ENCODE measurements at places on chromosomes 2 and 18. TPM values are rescaled to one million over a fixed set of nuclear protein-coding genes. Genes with fewer than 3 reads are reported as not detected.

Gene MAP3K19
- not detected for total RNA-seq

GRCh38 chr18:47531717-47532116 is 280.3 kb upstream of the SKOR2 start:
- no peak for DNase-seq

Gene GDF7
- total RNA-seq: not detected

Gene CHRNG
- total RNA-seq: not detected

GRCh38 chr2:172552547-172553291 is 3.2 kb upstream of the PDK1 start:
- no peak for DNase-seq

DNA sequence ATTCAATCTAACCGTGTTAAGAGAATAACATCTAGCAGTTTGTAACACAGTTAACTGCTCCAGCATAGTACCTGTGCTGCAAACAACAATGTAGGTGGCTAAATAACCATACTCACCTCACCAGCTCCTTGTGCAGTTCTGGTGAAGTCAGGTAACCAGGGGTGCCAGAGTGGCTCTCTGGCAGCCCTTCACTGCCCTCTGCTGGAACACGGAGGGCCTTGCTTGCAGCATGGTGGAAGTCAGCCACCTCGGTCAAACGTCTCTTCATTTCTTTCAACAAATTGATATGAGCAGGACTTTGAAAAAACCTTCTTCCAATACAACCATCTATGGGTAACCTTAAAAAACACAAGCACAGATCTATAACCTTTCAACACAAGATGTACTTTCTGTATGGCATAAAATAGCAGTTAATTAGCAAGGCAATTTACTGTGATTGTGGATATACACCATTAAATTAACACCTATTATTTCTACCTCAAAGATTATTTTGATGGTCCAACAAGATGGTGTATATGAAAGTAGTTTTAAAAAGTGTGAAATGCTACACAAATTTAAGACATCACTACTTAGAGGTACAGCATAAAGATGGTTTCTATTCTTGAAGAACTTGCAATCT is 56.6 kb downstream of the EPG5 start:
- DNase-seq: peak; percentile 60

DNA sequence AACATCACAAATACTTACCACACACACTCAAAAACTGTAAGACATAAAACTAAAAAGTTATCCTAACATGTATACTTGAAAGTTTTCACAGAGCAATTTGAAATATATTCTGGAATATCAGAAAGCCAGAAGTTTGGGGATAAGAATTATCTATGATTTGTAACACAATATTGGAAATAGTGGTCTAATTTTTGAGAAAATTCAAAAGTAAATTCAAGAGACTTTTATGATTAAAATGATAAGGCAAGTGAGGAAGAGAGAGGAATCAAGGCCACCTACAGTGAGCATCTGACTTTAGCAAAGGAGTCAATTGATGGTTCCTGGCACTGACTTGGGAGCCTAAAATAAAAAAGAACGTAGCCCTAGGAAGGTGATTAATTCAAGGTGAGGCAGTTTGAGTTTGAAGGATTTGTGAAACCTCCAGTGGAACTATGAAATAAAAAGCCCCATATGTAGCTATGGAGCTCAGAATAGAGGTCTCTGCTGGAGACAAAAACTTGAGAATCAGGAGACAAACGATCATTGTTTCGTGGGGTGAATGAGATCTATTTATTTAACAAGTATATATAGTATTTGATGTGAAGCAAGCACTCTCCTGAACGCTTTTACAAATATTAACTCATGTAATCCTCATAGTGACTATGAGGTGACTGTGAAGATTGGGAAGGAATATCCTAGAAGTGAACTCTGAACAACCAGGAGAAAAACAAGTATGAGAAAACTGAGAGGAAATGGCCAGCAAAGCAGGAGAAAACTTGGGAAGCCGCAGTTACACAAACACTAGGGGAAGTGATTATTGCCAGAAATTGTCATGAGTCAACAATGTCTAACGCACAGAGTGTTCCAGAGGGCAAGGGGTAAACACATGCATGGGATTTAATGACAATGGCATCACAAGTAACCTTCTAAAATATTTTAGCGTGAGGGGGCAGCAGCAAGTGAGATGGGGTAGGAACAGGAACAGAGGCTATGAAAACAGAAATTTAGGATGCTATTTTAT is 12.8 kb downstream of the TFPI start:
- no peak for DNase-seq

GRCh38 chr18:39702888-39703287 is 2137.3 kb upstream of the CELF4 start:
- no peak for DNase-seq

GRCh38 chr2:165648801-165649200 is 145.2 kb downstream of the GALNT3 start:
- no peak for DNase-seq

Gene POTEC
- not detected for total RNA-seq

DNA sequence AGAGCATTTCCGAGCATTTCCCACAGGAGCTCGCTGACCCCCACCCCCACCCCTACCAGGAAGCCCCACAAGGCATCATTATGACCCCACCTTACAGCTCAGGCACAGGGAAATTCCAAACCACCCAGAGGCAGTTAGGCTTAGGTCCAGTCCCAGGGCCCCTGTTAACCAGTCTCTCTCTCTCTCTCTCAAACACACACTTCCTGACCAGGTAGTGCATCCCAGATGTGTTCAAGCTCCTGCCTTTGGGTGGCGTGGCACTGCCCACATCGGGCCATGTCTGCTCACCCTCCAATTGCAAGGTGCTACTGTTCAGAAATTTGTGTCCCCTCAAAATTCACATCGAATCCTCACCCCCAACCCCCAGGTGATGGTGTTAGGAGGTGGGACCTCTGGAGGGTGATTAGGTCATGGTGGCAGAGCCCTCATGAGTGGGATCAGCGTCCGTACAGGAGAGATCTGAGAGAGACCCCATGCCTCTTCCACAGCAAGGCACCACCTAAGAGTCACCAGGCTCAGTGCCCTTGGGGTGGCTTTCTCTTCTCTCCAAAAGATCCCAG is 8.8 kb downstream of the COPS9 start:
- DNase-seq: no peak

- no peak for DNase-seq
Observed at GRCh38 chr18:34370704-34371395, 146.1 kb upstream of the NOL4 start.

Gene IL1R2
- 4.3 TPM for total RNA-seq

DNA sequence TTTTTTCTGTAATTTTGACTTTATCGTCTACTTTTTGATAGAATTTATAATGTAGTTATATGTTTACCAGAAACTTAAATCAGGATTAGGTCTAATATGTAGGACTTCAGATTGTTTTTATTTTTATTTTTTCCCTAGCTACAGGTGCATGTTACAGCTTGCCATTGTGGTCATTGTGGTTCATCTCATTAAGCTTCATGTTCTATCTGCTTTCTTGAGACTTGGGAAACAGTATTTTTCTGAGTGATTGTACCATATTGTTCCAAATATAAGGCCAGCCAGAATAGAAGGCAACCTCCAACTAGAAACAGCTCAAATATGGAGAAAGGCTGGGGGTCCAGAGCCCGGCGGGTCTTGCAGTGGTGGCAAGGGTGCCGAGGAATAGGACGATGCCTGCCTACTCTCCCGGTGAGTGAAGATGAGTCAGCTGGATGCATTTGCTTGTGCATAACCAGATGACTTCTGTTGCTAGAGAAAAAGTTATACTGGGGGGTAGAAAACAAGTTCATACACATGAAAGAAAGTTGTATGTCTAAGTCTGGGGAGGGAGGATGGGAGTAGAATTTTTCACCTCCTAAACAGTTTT is 188.4 kb downstream of the CCDC85A start:
- DNase-seq: no peak

GRCh38 chr2:120599656-120600055 is 136.0 kb upstream of the GLI2 start:
- DNase-seq: no peak

GRCh38 chr2:112204411-112204810 is 50.4 kb downstream of the ZC3H8 start:
- no peak for DNase-seq

DNA sequence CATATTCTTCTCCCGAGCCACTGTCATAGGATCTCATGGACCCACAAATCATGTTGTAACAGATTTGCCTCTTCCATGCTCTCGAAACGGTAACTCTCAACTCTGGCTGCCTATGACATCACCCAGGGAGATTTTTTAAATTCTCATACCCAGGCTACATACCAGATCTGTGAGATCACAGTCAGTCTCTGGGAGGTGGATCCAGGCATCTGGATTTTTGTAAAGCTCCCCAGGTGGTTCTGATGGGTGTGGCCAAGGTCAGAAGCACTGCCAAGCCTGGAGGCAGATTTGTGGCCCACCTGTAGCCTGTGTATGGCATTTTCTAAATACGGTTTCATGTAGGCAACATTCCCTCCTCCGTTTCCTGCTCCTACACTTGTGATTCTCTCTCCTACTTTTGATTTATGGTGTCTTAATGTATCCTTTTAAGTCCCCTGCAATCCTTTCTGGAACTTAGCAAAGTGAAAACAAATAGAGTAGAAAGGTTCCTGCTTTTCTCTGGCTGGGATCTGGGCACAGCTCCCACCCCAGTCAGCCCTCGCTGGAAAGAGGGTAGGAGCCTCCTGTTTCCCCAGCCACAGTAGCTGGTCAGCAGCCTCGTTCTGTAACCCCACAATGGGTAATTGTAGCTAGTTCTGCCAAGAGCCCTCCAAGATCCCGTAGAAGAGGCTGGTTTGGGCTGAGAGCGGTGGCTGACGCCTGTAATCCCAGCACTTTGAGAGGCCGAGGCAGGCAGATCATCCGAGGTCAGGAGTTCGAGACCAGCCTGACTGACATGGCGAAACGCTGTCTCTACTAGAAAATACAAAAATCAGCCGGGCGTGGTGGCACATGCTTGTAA is 96.2 kb downstream of the KLHL29 start:
- DNase-seq: no peak

GRCh38 chr2:82656420-82656819 is 1802.7 kb downstream of the SUCLG1 start:
- no peak for DNase-seq

Gene SCYGR4
- total RNA-seq: not detected

DNA sequence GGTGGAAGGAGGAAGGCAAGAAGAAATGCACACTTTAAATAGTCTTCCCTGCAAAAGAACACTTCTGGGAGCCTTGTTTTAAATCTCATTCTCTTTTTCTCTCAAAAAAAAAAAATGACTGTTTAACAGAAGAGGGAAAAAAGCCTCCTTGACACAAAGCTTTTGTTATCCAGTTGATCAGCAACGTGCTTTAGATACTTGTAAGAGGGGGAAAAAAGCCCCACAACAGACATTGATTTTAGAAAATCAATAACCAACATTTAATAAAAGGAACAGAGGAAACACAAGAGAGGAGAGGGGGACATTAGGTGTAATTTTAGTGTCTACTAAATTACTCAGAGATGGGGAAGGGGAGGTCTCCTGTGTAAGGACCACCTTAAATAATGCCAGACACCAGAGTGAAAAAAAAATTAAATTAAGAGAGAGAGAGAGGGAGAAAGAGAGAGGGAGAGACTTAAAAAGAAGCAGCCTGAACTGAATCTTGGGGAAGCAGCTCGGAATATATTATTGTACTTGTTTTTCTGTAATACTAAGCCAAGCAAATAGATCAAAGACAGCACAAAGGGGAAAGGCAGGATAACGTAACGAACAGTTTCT is 4.7 kb downstream of the ZEB2 start:
- no peak for DNase-seq

- no peak for DNase-seq
Observed at GRCh38 chr2:105409717-105410116, 10.9 kb upstream of the FHL2 start.

- no peak for DNase-seq
Observed at GRCh38 chr2:236879416-236879963, 206.2 kb upstream of the COPS8 start.

DNA sequence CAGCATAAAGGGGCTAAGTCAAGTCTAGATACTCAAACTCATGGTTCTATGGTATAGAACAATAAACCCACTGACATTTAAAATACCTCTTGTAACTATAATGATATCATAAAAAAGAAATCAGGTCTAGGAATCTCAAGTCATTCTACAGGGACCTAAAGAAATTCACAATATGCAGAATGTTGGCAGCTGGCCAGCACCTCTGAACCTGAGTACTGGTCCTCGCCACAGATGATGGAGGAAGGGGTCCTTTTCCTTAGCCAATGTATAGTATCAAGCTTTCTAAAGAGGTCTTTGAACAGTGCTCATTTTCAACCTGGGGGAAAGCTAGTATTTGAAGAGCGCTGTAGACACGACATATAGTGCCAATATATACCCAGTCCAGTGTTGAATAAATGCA is 108.4 kb upstream of the ITGB6 start:
- DNase-seq: no peak

DNA sequence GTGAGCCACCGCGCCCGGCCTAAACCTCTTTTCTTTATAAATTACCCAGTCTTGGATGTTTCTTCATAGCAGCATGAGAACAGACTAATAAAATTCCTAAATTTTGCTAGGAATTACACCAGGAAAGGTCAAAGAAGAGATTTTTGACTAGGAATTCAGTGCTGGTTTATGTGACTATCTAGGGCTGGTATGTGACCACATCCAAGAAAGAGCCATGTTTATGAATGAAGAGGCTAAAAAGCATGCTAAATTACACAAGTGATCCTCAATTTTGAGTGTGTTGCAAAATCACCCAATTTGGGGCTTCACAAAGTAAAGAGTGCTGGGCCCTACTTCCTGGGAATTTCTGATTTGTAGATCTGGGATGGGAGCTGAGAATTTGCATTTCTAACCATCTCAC is 123.6 kb downstream of the CSRNP3 start:
- no peak for DNase-seq

DNA sequence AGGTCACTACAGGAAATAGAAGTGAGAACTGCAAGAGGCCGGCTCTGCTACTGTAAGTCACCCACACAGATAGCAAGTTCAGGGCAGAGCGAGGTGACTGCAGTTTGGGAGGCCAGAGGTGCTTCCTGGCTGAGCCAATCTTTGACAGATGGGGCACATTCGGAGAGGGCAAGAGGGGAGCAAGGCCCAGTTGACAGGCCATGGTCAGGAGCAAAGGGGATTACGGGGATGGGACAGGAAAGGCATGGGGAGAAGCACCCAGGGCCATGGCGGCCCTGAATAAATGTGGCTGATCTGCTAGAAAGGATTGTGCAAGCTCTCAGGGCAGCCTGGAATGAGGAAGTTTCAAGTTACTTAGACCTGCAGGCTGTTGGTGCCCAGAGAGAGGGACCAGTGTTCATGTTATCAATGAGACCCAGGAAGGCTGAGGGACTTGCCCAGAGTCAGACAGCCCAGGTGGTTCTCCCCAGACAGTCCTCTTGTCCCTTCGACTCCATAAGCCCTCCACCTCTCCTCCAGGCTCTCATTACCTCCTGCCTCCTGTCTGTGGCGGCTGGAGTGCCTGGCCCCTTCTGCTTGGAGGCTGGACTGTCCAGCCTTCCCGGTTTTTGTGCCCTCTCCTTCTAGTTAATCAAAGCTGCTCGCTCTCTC is 123.3 kb downstream of the CTIF start:
- DNase-seq: no peak

Gene SERPINB7
- total RNA-seq: not detected

Gene LGALSL
- total RNA-seq: 0.73 TPM

Data from activated T-cell treated with anti-CD3 and anti-CD28 coated beads, Interleukin-2, amount 50 U/mL, for 4 hours (primary cell).